CD4-positive, alpha-beta T cell treated with Interleukin-15 for 4 hours (primary cell): ENCODE measurements at places on chromosomes 6 and 20.

DNA sequence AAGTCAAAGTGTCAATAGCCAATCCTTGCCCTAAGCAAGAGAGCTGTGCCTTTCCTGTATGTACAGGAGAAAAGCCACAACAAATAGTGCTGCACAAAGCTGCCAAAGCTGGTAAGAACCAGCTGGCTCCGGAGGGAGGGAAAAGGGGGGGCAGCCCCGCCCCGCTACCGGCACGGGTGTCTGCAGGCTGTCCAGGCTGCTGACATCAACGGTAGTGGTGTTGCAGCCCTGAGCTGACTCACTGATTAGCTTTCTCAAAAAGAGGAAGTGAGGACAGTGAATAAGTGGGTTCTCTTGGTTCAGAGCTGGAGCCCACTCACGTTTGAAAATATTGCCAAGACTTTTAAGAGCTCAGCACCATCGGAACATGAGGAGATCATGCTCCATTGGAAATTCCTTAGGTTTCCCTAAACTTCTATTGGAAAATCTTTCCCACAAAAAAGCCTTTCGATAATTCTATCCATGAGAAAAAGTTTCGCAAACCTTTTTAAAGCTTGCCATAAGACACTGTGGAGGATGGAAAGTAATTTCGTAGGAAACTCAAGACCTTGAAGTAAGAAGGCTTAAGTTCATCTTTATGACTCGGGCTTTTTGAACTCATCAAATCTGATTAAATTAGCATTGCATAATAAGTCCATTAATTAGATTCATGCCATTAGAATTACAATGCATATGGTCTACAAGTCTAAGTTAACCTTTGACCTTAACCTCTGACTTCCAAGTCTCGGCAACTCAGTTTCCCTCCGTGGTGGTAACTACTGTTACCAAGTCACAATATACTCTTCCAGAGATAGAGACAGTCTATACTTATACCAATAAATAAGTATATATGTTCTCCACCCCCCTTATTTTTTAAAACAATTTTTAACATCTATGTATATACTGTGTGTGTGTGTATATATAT is 67.0 kb downstream of the TNFRSF21 start:
- peak; percentile 30 for DNase-seq

GRCh38 chr6:44217332-44218143 is 812 bp downstream of the MYMX start:
- DNase-seq = no peak

DNA sequence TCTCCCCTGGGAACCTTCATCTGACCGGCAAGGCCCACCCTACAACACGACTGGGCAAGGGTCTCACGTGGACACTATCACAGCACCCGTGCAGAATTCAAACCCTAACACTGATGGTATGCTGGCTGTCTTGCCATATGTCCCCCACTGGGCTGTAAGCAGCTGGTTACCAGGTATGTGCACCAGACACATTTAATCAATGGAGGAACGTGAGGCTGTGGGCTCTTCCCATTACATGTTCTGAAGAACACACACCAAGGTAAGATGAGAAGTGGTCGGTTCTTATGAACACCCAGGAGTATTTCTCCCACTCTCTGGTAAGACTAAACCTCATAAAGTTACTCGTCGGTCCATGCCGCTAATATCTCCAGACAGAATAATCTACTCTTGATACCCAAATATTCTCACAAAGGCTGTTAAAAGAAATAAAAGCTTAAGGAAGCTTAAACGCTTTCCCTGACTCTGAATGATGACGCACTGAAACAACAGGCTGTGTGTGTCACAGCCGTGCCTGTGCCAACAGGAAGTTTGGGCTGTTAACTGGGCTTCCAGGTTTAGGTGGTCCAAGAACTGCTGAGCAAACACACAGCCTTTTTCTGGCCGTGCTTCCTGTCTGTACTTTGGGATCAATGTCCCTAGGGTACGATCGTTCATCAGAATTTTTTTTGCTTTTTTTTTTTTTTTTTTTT is 75.3 kb downstream of the SLC23A2 start:
- DNase-seq = no peak

DNA sequence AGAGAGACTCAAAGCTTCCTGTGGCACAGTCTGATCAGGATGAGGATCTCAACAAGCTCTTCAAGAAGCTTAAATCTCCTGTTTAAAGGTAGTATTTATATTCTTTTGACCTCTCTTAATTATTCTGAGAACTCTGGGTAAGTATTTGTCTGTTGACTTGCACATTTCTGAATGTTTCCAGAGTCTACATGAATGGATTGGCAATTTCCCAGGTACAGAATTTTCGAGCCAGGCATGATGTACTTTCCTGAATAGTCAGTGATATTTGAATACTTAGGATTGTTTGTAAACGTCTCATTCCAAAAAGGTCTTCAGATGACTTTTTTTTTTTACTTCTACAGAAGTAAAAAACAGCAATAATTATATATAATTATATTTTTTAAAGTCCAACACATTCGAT is 293.4 kb downstream of the TBC1D32 start:
- no peak for DNase-seq

DNA sequence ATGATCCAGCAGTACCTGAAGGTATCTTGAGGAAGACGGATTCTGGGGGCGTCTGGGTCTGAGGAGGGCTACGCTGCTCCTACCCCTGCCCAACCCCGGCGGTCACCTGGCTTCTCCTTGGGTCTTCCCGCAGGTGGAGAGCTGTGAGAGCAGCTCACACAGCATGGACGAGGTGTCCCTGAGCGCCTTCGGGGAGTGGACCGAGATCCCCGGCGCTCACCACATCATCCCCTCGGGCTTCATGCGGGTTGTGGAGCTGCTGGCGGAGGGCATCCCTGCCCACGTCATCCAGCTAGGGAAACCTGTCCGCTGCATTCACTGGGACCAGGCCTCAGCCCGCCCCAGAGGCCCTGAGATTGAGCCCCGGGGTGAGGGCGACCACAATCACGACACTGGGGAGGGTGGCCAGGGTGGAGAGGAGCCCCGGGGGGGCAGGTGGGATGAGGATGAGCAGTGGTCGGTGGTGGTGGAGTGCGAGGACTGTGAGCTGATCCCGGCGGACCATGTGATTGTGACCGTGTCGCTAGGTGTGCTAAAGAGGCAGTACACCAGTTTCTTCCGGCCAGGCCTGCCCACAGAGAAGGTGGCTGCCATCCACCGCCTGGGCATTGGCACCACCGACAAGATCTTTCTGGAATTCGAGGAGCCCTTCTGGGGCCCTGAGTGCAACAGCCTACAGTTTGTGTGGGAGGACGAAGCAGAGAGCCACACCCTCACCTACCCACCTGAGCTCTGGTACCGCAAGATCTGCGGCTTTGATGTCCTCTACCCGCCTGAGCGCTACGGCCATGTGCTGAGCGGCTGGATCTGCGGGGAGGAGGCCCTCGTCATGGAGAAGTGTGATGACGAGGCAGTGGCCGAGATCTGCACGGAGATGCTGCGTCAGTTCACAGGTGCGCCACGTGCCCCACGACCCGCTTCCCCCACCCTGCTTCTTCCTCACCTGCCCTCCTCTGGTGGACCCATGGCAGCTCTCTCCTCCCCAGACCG is 166.9 kb upstream of the RNF24 start:
- no peak for DNase-seq

- DNase-seq = no peak
These were observed 343 bp downstream of the SNAP91 start for GRCh38 chr6:83708546-83708969.

- DNase-seq = no peak
These were observed 43.0 kb downstream of the HDDC2 start for GRCh38 chr6:125258651-125259353.

DNA sequence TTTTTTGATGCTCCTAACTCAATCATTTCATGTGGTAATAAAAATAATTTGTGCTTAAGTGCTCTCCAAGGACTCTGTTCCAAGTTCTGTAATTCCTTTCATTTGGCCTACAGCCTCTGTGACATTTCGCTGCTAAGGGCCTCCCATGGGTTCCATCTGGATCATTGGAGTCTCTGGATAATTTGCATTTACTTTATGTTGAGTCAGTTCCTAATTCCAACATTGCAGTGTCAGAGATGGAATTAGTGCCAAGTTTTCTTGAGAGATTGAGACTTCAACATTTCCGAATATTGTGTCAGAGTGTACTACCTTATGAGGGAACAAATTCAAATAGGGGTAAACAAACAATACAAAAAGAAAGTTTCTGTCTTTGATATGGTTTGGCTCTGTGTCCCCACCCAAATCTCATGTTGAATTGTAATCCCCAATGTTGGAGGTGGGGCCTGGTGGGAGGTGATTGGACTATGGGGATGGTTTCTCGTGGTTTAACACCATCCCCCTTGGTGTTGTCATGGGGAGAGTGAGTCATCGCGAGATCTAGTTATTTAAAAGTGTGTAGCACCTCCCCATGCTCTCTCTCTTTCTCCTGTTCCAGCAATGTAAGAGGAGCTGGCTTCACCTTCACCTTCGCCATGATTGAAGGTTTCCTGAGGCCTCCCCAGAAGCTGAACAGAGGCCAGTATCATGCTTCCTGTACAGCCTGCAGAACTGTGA is 244.1 kb upstream of the TBX18 start:
- no peak for DNase-seq

DNA sequence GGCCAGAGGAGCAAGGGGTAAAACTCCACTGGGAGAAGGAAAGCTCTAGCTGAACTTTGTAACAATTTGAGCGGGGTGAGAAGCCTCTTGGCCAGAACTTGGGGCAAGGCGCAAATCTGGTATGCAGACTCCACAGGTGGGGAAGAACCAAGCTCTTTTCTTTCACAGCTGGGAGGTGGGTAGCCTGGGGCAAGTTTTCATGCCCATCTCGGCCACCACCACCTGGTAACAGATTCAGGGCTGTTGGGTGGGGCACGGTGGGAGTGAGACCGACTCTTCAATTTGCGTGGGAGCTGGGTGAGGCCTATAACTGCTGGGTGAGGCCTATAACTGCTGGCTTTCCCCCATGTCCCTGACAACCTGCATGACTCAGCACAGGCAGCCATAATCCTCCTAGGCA is 37.5 kb downstream of the SDHAF4 start:
- no peak for DNase-seq

DNA sequence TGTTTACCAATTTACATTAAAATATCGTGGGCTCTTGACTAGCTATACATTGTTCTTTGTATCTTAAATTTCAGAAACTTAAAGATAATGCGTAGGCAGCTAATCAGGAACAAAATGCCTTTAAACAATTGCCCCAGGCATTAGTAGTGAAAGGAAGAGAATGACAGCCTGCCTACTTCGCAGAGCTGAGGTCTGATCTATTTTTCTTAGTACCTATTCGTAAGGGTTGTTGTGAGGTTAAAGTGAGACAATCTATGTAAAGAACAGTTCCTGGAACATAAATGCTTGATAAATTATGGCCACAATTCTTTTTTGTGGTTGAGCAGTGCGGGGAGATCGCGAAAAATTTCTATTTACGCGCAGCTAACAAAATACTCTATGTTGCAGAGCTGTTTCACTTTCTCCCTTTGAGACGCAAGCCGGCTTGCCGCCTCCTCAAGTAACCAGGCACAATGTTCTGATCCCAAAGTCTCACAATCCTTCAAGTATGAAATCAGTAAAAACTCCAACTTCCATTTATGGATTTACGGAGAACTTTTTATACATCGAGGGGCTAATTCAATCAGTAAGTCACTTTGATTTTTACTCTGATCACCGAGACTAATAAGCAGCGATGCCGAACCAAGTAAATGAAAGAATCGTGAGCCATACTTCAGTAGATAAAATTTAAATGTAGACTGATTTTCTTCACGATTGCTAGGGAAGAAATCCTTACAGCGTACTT is 878 bp upstream of the PNRC1 start:
- DNase-seq = peak; percentile 86

DNA sequence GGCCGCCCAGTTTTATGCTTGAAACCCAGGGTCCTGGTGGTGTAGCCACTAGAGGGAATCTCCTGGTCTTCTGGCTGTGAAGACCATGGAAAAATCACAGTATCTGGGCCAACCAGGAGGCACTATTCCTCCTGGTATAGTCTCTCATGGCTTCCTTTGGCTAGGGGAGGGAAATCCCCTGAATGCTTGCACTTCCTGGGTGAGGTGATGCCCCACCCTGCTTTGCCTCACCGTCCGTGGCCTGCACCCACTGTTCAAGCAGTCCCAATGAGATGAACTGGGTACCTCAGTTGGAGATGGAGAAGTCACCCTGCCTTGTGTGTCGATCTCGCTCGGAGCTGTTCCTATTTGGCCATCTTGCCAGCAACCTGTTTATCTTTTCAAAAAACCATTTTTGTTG is 10.1 kb upstream of the ZNF337 start:
- DNase-seq = peak; percentile 57

DNA sequence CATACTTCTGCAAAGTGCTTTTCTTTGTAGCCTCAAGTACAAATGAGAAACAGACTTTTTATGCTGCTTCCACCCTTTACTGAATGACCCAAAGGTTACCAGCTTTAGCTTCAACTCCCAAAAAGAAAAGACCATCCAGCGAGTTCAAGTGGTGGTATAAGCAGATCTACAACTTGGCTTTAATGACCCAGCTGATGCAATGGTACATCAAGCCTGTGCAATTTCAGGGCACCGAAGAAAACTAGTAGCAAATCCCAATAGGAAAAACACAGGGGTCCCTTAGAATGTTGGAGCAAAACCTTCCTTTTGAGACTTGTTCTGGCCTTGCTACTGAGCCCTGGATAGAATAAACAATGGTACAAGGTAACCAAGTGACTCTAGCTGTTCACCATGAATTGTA is 33.8 kb downstream of the STX7 start:
- no peak for DNase-seq

DNA sequence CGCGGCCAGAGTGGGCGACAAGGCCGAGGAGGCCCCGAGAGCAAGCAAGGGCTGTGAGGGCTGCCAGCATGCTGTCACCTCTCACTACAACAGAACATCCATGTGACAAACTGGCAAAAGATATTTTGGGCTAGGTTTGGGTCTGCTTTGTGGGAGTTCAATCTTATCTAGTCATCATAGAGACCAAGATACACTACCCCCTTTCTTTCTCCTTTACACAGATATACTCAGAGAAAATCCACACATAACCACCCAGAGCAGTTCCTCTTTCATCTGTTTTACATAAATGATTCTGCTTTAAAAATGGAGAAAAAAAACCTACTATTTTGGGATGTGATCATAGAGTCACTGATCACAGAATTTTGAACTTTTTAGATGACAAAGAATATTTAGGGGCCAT is 16.8 kb downstream of the SOX4 start:
- no peak for DNase-seq

DNA sequence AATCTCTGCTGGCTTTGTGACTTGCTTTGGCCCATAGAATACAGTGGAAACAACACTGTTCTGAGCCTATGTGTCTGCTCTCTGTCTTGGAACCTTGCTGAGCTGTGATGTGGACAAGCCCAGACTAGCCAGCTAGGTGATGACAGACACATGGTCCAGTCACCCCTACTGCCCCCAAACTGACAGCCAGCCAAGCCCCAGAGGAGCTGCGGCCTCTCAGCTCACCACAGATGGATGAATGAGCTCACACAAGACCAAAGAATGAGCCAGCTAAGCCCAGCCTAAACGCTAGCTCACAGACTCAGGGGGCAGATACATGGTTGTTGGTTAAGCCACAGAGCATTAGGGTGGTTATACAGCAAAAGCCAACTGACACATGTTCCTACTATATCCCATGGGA is 4.1 kb downstream of the AARS2 start:
- DNase-seq = no peak
